ENCODE measurements at places on chromosomes 1 and 21. TPM values are rescaled to one million over a fixed set of nuclear protein-coding genes. Genes with fewer than 3 reads are reported as not detected.

DNA sequence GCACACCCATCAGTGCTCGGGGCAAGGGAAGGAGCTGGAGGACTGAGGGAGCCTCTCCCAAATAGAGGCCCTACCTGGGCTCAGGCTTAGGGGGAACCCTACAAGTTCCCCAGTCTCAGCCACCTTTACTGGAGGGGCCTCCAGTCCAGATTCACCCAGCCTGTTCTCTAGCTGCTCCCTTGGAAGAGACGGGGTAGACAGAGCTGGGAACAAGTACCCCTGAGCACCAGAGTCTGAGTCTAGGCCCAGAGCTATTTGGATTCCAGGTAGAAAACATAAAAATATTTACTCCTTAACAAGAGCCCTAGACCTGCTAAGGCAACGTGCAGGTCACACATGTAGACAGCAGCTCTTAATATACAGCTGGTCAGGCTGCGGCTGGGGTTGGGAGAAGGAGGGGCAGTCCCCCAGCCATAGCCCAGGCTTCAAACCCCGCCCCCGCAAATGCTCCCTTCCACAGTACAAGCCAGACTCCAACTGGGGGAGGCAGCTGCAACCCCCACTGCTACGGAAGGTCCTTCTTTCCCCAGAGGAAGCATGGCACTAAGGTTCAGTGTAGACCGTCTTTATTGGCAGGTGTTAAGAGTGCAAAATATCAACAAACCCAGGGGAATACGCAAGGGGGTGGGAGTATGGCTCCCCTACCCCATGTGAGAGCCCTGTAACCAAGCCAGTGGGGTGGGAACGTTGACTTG is 8.0 kb downstream of the TENT5B start:
- no peak for DNase-seq

GRCh38 chr1:206646504-206646903 is 11.2 kb downstream of the DYRK3 start:
- no peak for DNase-seq

GRCh38 chr21:17451364-17451891 is 61.4 kb upstream of the CXADR start:
- peak; percentile 60 for DNase-seq

DNA sequence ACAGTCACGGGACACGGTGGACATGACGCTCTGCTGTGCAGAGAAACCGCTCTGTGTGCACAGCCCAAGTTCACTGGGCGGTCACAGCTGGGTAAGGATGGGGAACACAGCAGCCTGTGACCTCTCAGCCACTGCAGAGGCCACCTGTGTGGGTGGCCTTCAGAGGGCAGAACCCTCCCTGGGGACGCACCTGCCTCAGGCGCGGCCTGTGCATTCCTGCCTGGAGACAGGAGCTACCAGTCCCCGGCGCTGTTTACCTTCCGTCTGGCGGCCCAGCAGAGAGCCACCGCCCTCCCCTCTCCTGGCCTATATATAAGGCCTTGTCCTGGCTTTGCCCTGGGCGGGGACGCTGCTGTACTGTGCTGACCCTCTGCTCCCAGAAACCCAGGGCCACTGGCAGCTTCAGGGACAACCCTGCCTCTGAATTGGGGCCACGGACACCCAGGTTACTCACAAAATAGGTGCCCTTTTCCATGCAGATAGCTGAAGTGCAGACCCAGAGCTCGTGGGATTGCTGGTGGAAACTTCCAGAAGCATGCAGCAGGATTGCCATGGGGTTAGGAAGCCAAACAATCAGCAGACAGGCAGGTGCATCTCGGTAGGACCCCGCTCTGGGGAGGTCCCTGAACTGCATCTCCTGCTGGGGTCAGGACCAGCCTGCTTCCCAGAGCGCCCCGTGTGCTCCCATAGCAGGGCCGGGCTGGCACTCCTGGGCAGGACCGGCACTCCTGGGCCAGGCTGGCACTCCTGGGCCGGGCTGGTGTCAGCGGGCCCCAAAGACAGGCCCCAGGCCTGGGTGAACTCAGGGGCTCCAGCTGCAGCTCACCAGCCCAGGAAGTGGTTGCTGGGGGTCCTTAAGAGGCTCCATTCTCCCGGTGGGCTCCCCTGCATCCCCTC is 83.6 kb downstream of the SIK1 start:
- DNase-seq = no peak

DNA sequence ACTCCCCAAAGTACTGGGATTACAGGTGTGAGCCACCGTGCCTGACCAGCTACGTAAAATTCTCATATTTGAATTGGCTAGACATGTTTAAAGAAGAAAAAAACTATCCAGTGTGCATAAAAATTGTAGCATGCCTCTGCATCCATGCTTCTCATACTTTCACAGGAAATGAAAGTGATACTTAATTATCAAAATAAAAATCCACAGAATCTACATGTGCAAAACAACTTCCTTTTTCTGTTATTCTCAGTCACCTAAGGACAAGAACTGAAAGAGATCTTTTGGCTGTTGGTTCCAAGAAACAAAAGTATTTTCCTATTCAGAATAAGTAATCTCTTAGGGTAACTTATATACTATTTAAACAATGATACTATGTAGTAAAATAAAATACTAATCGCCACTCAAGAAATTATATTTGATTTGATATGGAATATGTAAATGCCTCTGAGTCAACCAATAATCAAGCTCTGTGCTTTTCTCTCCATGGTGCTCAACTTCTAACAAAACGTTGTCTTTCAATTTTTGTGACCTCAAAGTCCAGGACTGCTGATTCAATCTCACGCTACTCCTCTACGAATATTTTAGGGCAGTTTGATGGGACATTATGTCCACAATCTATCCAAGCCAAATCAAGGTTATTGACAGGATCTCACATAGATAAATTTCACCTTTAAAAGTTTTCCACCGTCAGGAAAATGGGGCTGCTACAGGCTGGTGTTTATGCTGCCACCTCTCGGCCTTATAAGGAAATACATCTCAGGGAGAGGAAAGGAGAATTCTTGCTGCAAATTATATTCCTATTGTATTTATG is 102.7 kb downstream of the ZNF281 start:
- no peak for DNase-seq

- no peak for DNase-seq
Observed at GRCh38 chr1:229124520-229125124, 146.3 kb upstream of the RAB4A start.

GRCh38 chr1:24830680-24831272 is 85.5 kb downstream of the CLIC4 start:
- DNase-seq = no peak

GRCh38 chr1:216095400-216095799 is 327.8 kb downstream of the USH2A start:
- no peak for DNase-seq

DNA sequence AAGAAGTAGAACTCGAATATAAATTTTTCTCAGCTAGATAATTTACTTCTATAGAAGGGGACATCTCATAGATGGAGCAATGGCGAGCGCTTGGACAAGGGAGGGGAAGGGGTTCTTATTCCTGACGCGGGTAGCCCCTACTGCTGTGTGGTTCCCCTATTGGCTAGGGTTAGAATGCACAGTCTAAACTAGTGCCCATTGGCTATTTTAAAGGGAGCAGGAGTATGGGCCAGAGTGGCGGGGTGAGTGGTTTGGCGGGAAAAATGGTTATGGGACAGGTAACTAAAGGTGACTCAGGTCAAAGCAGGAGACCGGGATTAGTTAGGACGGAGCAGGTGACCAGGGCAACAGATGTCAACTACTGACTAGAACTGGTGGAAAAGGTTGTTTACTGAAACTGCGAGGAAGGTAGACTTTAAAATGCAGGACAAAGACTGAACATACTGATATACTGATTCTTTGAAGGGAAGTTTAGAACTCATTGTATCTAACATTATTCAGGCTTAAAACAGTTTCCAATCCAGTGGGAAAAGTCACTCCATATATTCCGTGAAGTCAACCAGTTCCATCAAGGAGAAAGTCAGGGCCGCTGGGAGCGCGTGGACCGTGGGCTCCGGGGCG is 940 bp upstream of the ATAD3A start:
- DNase-seq = no peak

- no peak for DNase-seq
Observed at GRCh38 chr1:243548516-243548915, 292.7 kb downstream of the SDCCAG8 start.

DNA sequence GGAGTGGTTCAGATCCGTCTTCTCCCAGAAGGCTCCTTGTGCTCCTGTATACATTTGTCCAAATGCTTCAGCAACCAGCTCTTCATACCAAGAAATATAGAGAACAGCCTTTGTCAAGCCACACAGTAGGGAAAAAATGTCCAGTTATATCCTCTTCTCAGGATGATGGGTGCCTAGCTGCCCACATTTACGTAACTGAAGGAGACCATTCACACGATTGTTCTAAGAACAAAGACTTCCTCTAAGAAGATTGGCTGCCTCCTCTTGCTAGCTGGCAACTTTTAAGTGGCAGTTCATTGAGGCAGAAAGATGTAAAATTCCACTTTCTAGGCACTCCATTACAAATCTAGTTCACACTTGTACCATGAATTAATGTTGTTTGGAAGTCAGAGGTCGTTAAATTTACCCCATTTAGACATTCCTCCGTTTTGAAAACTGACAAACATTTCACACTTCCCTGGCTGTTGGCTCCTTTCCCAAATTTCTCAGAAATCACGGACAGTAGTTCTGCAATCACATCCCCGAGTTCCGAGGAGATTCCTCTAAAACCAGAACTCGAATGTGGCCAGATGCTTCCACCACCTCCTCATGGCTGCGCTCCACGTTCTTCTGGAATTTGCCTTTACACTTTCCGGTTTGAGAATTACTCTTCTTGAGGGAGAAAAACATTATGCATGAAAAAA is 45.6 kb upstream of the CSF1 start:
- DNase-seq = peak; percentile 55

DNA sequence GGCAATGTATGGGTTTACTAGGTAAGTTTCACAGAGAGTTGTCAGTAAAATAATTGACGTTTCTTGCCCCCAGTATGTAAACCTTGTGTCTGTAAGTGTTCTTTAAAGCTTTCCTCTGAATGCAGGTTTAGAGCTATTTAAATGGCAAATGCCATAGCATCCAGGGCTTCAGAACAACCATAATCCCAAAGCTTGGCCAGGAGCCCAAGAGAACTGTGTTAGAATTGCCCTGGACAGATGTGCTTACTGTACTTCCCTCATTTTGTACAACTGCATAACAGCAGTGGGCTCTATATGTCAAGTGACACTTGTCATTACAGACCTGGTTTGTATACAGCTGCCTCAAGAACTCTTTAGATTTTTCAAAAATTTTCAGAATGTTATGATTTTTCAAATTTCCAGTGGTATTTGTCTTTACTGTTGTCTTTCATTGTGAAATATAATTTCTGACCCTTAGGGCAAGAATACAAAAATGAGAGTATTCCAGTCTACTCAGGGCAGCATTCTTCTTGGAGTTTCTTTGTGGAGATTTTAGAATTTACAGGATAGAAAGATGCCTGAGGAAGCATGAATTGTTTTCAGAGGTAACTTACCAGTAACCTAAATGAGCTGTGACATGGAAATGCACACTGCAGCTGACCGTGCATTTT is 136.9 kb upstream of the L1TD1 start:
- no peak for DNase-seq

- DNase-seq = no peak
Observed at GRCh38 chr21:34305605-34306604, 57.9 kb upstream of the KCNE2 start.

DNA sequence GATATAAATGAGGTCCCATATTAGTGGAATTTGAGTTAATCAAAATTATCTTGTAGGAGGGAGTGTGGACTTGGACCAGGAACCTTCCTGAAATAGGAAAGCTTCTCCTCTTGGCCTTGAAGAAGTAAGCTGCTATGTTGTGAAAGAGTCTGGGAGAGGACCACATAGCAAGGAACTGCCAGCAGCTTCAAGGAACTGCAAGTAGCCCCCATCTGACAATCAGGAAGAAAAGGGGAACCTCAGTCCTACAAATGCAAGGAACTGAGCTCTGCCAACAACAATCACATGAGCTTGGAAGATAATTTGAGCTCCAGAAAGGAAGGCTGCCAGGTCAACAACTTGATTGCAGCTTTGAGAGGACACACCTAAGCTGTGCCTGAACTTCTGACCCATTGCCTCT is 8.2 kb upstream of the PRMT6 start:
- DNase-seq = no peak

DNA sequence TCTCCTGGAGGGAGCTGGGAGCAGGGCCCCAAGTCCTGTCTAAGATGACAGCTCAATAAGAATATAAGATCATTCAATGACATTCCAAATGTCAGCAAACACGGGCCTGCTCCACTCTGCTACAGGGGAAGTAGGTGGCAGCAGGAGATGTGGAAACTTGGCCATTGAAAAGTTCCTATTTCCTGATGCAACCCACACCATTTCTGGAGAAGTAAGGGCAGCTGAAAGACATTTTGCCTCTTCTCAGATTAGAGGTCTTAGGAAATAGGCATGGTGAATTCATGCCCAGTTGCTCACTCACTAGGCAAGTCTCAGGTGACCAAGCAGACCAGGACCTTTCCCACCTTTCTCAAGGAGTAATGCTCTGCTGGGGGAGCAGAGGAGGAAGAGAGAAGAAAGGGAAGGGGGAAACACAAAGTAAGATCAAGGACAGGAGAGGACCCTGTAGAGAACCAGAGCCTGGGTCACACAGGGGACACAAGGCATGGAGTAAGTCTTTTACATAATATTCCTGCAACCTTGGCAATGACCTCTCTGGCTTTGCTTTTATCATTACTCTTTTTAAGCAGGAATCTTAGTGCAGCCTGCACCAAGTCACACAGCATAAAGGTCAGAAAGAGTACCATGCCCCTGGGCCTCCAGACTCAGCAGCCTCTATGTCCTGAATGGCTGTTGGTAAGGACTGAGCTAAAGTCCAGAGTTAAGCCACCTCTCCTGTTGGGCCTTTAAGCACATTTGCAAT is 68.9 kb downstream of the DMAP1 start:
- no peak for DNase-seq

GRCh38 chr1:15739745-15740144 is 2.6 kb upstream of the TMEM82 start:
- no peak for DNase-seq

GRCh38 chr1:74935446-74935845 is 198.7 kb upstream of the LHX8 start:
- DNase-seq = no peak

- DNase-seq = no peak
Observed at GRCh38 chr1:92031281-92032110, 1.7 kb downstream of the EPHX4 start.

GRCh38 chr1:5826601-5827000 is 165.6 kb downstream of the NPHP4 start:
- no peak for DNase-seq

DNA sequence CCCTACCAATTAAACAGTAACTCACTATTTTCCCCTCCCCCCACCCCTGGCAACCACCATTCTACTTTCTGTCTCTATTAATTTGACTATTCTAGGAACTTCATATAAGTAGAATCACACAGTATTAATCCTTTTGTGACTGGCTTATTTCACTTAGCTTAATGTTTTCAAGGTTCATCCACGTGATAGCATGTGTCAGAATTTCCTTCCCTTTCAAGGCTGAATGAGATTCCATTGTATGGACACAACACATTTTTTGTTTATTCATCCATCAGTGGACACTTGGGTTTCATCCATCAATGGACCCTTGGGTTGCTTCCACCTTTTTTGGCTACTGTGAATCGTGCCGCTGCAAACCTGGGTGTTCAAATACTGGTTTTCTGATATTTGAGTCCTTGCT is 41.7 kb downstream of the EIF2D start:
- DNase-seq = no peak

GRCh38 chr1:64537942-64538341 is 68.0 kb downstream of the CACHD1 start:
- no peak for DNase-seq

GRCh38 chr1:96334236-96334557 is 387.4 kb upstream of the PTBP2 start:
- no peak for DNase-seq

The CDC14A gene
- 14.0 TPM for total RNA-seq

The LHX8 gene
- total RNA-seq = not detected

The MROH7 gene
- 2.1 TPM for total RNA-seq

The PTPRC gene
- 8.3 TPM for total RNA-seq

The KLF17 gene
- not detected for total RNA-seq

The SPATA1 gene
- total RNA-seq = not detected
